Karpas-422 (cell line): ENCODE measurements at places on chromosomes 2 and 18.

GRCh38 chr2:70340761-70341476 lies 39.1 kb upstream of the FAM136A start:
- DNase-seq, result peak; percentile 79

DNA sequence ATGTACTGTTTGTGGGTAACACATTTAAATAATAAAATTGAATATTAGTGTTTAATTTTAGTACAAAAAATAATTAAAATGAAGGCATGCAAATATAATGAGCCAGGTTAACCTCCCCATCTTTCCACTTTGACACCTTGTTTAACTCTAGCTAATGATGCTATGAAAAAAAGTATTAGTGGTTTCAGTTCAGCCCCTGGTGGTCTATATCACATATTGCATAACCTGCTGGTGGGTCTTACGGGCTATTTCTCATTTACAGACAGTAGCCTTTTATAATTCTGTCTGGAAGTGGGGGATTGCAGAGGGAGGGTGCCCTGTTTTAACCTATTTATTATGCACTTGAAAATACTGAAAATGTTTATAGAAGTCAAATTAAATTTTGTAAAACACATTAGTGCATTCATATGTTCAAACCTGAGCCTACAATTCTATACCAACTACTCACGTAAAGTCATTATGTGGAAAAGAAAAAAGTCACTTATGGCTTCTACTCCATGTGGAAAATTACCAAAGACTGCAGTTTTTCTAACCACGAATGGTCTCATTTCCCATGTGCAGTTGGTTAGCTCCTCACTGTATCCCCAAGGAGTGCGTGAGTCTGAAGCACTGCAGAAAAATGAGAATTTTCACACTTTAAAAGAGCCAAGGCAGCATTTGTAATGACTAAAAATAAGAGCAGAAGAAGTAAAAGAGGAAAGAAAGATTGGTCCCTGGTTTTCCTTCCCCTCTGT lies 381.0 kb downstream of the MTX2 start:
- DNase-seq, result peak; percentile 88

DNA sequence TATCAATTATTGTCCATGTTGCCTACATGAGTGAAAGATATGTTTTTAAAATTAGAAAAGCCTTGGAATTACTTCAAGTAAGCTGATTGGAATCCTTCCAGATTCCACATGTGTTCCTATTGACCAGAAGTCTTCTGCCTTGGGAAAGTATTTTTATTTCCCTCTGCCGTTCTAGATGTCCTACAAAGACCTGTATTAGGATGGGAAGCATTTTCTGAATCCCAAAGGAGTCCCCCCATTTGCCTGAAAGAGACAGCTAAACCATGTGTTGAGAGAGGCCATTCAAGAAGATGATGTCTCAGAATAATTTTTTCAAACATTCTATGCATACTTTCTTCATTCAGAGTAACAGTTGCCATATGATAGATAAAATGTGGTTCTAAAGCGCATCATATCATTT lies 19.0 kb upstream of the MYO1B start:
- DNase-seq, result no peak

DNA sequence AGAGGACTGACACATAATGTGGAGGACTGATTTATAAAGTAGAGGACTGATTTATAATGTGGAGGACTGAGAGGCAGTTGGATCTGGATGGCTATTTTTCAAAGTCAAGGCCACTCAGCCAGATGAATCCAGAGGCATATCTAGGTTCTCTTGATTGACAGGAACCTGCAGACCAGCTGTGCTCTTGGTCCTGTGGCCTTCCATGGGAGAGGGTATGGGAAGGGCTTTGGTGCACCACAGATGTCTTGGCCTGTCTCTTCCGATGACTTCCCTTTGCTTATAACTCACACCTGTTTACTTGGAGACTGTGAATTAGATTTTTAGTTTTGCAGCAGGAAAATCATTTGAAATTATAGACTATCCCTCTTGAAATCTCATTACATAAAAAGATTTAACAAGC lies 32.3 kb downstream of the AGAP1 start:
- DNase-seq, result no peak
